Glomerular endothelial cell (primary cell): ENCODE measurements at places on chromosomes 6 and 20. TPM values are rescaled to one million over a fixed set of nuclear protein-coding genes. Genes with fewer than 3 reads are reported as not detected.

GRCh38 chr6:48689498-48689897 lies 578.5 kb upstream of the PTCHD4 start:
- no peak for DNase-seq

DNA sequence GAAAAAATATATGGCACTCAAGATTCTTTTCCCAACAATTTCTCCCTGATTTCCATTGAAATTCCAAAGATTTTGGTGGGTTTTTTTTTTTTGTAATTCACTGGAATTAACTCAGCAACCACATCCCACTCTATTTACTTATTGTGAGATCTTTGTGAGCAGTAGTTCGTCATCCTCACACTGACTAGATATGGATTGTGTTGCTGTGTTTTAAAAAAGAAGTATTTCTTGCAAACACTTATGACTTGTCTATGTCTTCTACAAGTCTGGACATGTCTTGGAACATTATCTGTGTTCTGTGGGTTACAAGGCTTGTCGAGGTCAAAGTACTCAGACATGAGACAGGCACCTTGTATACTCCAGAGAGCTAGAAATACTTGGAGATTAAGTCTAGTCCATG lies 7.3 kb upstream of the TENT5A start:
- no peak for DNase-seq

- no peak for DNase-seq
These were observed 307.0 kb downstream of the C6orf118 start for GRCh38 chr6:165002358-165002757.

DNA sequence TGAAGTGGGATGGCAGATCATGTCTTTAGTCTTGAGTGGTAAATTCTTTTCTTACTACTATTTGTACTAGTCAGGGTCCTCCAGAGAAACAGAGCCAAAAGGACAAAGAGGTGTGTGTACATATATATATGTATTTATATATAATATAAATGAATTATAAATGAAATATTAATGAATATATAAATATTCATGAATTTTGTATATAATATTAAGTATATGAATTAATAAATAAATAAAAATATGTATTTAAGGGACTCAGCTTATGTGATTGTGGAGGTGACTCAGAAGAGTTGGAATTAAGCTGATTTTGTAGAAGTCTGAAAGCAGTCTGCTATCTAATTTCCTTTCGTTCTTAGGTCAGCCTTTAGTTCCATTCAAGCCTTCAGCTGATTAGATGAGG lies 265.3 kb upstream of the MMS22L start:
- no peak for DNase-seq

GRCh38 chr6:69370763-69371162 lies 426.0 kb downstream of the LMBRD1 start:
- DNase-seq = no peak

- no peak for DNase-seq
These were observed 20.6 kb upstream of the QKI start for GRCh38 chr6:163393923-163394322.

DNA sequence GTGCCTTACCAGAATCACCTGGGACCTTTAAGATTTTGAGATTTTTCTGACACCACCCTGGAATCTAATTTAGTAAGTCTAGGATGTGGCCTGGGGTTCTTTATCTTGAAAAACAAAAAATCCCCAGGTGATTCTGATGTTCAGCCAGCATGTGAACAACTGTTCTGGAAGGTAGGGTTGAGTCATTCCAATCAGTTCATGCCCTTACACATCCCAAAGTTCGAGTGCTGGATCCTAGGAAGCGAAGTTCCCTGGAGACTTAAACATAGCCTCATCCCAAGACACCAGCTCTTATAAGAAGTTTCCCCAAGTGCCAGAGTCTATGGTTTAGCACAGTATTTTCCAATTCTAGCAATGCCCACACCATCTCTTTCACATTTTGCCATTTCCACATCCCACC lies 6.3 kb upstream of the TSHZ2 start:
- no peak for DNase-seq

GRCh38 chr20:42894483-42894882 lies 295.2 kb downstream of the PTPRT start:
- DNase-seq = no peak

The PIM1 gene
- 3.6 and 10.6 TPM in 2 replicates for total RNA-seq

- DNase-seq = no peak
These were observed 29.8 kb upstream of the MLN start for GRCh38 chr6:33833599-33833998.

- no peak for DNase-seq
These were observed 79.1 kb upstream of the ANKEF1 start for GRCh38 chr20:9955646-9956045.

DNA sequence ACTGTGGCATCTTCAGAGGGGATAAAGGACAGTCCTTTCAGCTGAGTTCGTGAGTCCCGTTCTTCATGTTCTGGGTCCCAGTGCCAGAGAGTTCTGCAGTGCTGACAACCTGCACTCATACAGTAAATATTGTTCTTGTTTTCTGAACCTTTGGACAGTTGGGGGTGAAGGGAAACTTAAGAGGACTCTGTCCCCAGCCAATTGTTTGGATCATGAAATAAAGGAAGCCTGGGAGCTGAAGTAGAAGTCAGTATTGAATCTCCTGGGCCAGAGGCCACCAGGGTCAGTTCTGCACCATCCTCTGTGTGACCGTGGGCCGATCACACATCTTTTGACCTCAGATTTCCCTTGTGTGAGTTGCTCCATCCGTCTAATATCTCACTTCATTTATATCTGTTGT lies 3.2 kb downstream of the SLC2A12 start:
- no peak for DNase-seq

The CLPSL2 gene
- not detected in 2 replicates for total RNA-seq

The GJA10 gene
- total RNA-seq = not detected in 2 replicates

DNA sequence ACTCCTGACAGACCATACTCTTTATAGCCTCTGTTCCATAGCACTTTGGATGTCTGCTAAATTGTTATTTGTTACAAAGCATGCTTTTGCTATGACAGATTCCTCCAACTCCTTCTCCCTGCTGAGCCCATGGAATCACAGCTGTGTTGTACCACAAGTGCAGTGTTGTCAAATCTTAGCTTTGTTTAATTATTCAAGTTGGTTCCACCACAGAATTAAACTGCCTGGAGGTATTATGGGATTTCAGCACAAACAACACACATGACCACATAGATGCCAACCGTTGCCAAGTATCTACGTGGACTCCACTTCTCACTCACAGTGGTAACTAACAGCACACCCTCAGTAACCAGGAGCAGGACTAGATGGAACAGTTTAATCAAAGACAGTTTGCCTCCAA lies 32.7 kb upstream of the MARCKS start:
- DNase-seq = no peak

DNA sequence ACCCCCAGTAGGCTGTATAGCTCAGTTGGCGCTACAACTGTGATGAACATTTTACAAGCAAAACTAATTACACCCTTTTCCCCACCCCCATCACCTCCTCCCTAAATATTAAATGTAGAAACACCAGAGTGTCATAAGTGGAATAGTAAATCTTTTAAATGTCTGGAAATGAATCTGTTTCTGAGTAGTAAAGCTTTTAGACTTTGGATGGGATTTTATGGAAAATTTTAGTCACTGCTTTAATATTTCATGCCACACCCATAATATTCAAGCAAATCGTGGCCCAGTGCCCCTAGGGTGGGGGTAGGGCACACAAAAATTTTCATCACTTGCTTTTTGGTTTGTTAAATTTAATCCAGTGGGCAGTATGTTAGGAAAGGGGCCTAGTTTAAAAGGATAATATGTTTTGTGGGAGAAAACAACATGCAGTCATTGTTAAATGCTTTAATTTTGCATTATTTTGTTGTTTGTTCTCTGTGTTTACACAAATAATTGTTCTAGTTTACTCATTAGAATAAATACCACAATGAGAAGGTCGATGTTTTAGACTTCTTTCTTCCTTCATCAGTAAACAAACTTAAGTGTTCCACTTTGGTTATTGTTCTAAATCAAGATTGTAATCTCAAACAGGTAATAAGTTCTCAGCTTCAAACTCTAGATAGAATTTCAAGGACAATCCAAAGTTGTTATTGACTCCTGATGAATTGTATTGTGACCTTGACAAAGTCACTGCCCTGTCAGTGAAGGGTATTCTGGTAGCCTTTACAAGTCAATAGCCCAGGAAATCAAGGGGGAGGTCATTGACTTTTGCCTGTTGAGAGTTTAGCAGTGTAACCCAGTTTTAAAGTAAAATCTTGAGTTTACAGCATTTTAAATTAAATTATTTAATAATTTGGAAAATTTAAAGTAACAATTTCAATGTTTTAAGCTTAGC lies 79.2 kb downstream of the CBFA2T2 start:
- no peak for DNase-seq

DNA sequence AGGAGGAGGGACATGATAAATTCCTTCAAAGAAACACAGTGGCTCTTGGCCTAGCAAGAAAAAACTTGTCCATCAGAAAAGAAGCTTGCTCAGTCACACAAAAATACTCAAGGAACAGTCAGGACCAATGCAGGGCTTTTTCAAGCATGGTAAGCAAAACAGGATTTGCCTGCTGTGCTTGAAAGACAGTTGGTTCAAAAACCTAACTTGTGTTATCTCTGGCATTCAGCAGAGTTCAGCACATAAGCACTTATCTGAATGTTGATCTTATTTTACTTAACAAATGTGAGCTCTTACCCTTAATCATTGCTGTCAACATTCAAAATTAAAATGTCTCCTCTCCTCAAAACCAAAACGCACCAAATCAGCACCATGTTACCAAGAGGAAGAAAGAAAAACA lies 38.3 kb downstream of the ATG5 start:
- no peak for DNase-seq

- no peak for DNase-seq
These were observed 587.5 kb downstream of the RFPL4B start for GRCh38 chr6:112934433-112935327.

GRCh38 chr20:44174996-44175765 lies 11.8 kb downstream of the JPH2 start:
- DNase-seq = no peak

- no peak for DNase-seq
These were observed 98.7 kb downstream of the SHLD1 start for GRCh38 chr20:5848711-5849505.

The MLN gene
- not detected in 2 replicates for total RNA-seq

The EIF2S2 gene
- 74.9 and 80.2 TPM in 2 replicates for total RNA-seq

The SLC35D3 gene
- total RNA-seq = not detected in 2 replicates
